Dermis microvascular lymphatic vessel endothelial cell (primary cell): ENCODE measurements at places on chromosomes 2 and 18. TPM values are rescaled to one million over a fixed set of nuclear protein-coding genes. Genes with fewer than 3 reads are reported as not detected.

DNA sequence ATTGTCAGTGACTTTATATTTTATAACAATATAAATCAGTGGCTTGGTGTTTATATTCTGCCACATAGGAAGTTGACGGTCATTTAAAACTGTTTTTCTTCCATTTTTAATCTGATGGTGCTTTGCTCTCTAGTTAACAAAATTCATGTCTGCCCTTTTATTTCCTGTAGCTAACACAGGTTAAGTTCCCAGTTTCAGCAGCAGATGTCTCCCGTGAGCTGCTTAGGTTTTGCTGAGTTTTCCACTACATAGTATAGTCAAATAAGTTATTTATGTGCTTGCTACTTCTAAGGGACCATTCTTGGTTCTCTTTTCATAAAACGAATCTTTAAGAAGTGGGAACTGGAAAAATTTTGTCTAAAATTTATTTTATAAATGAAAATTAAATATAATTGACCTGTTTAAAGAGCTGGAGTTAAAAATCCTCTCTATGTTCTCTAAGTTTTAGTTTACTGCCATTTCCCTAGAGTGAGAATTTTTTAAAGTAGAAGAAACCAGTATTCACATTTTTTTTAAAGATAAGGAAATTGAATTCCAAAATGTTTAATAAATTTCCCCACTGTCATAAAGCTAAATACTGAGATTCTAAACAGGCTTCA lies 20.6 kb downstream of the HTR2B start:
- peak; percentile 71 for DNase-seq

- no peak for DNase-seq
Measured at GRCh38 chr2:100935372-100935752, 66.7 kb upstream of the RPL31 start.

DNA sequence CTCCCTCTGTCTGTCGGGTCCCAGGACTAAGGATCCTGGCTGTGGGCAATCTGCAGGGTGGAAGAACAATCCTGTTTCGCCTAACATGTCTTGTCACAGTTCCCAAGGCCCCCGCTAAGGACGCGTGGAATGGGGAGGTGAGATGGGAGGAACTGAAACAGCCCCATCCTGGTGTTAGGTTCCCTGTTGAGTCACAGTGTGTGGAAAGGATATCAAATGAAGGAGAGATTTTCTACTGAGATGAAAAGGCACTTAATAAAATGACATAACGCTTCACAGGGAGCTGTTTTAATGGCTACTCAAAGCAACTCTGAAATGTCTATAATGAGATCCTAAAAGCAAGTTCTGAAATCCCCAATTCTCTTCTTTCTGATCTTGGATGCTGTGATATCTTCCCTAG lies 52.5 kb downstream of the RAB31 start:
- DNase-seq: no peak

DNA sequence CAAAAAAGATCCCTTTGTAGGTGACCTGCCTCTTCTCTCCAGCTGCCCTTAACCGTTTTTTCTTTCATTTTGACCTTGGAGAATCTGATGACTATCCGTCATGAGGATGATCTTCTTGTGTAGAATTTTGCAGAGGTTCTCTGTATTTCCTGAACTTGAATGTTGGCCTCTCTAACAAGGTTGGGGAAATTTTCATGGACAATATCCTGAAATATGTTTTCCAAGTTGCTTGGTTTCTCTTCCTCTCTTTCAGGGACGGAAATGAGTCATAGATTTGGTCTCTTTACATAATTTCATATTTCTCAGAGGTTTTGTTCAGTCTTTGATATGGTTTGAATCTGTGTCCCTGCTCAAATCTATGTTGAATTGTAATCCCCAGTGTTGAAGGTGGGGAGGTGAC lies 34.0 kb downstream of the ZC3H8 start:
- peak; percentile 69 for DNase-seq

GRCh38 chr2:903223-903900 lies 47.3 kb upstream of the SNTG2 start:
- no peak for DNase-seq

DNA sequence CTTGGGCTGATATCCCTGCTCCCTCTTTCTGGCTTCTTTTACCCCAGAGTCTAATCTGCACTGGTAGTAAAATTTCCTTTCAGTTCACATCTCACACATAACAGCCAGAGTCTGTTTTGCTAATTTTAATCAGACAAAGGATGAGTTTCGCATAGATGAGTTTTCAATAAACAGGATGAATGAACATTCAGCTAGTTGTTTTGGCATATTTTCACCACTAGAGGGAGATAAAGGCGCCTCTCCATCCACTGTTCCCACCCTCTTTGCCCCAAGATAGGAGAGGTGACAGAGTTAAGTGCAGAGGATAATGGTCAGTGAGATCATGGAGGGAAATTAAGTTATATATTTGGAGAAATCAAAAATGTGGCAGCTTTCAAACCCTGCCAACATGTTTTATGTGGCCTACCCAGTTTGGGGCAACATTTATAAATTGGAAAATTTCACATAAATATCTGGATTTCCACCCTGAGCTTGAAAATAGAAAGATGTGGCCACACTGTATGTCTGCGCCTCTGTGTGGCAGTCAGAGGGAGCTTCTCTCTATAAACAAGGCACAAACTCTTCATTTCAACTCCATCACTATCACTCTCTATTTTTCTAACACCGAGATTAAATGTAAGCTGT lies 48.5 kb upstream of the DTNA start:
- peak; percentile 63 for DNase-seq

DNA sequence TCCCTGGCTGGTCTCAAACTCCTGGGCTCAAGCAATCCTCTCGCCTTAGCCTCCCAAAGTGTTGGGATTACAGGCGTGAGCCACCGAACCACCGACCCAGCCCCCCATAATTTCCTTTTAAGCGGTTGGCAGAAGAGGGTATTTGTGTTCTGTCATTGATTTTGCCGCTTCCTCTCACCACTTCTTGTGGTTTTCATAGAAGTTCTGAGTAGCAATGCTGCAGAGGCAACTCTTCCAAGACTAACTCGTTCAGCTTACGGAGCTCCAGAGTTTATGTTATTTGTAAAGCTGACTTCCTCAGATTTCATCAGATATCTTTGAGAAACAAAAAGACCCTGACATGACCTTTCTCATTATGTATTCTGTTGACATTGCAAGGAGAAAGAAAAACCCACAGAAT lies 261.4 kb upstream of the KCNJ3 start:
- DNase-seq: no peak

- DNase-seq: peak; percentile 61
Measured at GRCh38 chr2:234146087-234146826, 95.8 kb downstream of the SPP2 start.

- no peak for DNase-seq
Measured at GRCh38 chr2:38492042-38492615, 110.6 kb downstream of the HNRNPLL start.

DNA sequence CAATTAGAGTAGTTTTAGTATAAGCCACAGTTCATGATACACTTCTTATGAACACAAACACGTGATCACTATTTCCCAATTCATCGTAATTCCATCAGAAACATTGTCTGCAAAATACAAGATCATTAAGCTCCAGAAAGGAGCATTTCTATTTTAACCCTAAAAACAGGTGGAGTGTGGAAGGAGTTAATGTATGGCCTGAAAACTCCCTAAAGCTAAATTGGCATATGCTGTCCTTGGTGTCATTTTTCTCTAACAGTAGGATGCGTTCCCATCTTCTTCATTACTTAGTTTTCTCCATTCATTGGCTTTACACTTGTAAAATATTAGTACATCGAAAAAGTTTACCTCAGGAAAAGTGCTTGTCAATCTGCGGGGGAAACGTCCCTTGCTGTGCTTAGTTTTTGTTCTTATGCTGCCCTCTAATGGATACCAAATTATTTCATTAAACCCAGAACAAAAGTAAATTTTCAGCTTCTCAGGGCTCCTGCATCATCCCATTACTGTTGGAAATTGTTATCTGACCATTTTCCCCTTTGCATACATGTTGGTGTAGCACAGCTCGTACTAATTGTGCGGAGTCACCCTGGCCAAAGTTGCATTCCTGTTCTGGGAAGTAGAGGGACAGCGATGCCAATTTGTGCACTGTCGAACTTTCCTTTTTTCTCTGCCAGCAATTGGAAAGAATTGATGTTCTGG lies 153.4 kb downstream of the GPD2 start:
- DNase-seq: peak; percentile 67

GRCh38 chr2:229519655-229520430 lies 194.5 kb downstream of the DNER start:
- DNase-seq: no peak

GRCh38 chr2:14137643-14138042 lies 494.9 kb upstream of the LRATD1 start:
- no peak for DNase-seq

GRCh38 chr2:136871424-136871823 lies 106.1 kb downstream of the THSD7B start:
- no peak for DNase-seq

DNA sequence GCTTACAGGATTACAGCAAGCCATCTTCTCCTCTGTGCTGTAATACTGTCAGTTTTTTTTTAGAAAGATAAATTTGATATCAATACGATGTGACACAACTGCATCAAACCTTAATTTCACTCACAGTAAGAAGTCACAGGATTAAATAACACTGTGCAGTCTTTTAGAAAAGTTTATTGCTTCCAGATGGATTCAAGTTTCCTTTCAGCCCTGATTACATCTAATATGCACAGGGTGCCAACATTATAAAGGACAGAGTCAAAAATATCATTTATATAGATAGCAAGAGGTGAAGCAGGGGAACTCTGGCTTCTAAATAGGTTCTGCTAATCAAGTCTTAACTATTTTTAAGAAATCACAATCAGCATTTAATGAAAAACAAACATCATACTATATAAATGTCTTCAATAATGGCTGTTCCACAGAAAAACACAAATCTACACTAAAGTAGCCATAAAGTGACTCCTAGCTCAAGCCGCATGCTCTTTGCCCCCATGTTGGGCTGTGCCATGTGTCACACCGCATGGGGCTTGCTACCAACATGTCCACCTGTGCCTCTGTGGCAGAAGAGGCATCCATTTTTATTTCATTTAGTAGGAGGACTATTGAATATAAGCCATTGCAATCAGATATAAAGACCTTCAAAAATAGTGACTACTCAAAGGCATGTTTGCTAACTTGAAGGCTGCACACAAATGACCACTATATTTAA lies 35.0 kb downstream of the CERKL start:
- DNase-seq: no peak

Gene PLEKHH2
- total RNA-seq: under 0.01 and 0.13 TPM in 2 replicates

Gene CNNM4
- total RNA-seq: 1.3 and 2.3 TPM in 2 replicates

Gene NT5DC4
- total RNA-seq: not detected in 2 replicates

Gene ZRANB3
- total RNA-seq: 4.2 and 6.0 TPM in 2 replicates

Gene XIRP2
- total RNA-seq: not detected in 2 replicates

Gene CNGA3
- under 0.01 TPM in 1 of 2 replicates, not detected in the other for total RNA-seq

Gene ANKRD62
- not detected in 2 replicates for total RNA-seq

Gene SLC9A2
- not detected in 2 replicates for total RNA-seq

Gene MAP2
- total RNA-seq: 3.3 and 11.2 TPM in 2 replicates

Gene REV1
- total RNA-seq: 25.0 and 31.1 TPM in 2 replicates

Gene SERPINB12
- not detected in 2 replicates for total RNA-seq
